Activated naive CD4-positive, alpha-beta T cell treated with anti-CD3 and anti-CD28 coated beads for 36 hours (primary cell): ENCODE measurements at places on chromosomes 3 and 15. TPM values are rescaled to one million over a fixed set of nuclear protein-coding genes. Genes with fewer than 3 reads are reported as not detected.

- DNase-seq, result no peak
Measured at GRCh38 chr3:39273119-39273518, 6.7 kb downstream of the CX3CR1 start.

GRCh38 chr3:126261037-126261436 lies 80.7 kb upstream of the ALDH1L1 start:
- peak; percentile 15 for DNase-seq

GRCh38 chr3:48470286-48470685 lies 23.7 kb downstream of the ATRIP start:
- no peak for DNase-seq

GRCh38 chr3:17456046-17456445 lies 286.4 kb downstream of the TBC1D5 start:
- DNase-seq, result no peak

GRCh38 chr3:119368298-119368697 lies 74.1 kb downstream of the ARHGAP31 start:
- no peak for DNase-seq

- DNase-seq, result no peak
Measured at GRCh38 chr3:56157693-56158362, 310.4 kb downstream of the ERC2 start.

GRCh38 chr3:26847680-26848079 lies 225.1 kb downstream of the LRRC3B start:
- DNase-seq, result no peak

DNA sequence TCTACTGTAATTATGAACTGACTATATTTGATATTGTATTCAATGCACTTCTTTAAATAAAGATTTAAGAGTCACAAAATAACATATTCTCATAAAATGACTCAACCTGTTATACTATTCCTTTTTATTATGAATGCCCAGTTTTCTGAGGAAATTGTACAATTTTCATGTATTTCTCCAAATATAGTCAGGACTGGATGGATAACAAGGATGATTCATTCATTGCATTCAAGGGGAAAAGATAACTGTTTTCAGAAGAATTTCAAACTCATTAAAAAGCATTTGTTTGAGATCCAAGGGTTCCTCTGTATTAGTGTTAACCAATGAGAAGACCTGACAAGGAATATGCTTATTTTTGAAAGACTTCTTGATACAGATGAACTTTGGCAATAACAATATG lies 163.7 kb downstream of the MEIS2 start:
- DNase-seq, result no peak

- DNase-seq, result no peak
Measured at GRCh38 chr15:98938105-98938417, 69.5 kb downstream of the PGPEP1L start.

DNA sequence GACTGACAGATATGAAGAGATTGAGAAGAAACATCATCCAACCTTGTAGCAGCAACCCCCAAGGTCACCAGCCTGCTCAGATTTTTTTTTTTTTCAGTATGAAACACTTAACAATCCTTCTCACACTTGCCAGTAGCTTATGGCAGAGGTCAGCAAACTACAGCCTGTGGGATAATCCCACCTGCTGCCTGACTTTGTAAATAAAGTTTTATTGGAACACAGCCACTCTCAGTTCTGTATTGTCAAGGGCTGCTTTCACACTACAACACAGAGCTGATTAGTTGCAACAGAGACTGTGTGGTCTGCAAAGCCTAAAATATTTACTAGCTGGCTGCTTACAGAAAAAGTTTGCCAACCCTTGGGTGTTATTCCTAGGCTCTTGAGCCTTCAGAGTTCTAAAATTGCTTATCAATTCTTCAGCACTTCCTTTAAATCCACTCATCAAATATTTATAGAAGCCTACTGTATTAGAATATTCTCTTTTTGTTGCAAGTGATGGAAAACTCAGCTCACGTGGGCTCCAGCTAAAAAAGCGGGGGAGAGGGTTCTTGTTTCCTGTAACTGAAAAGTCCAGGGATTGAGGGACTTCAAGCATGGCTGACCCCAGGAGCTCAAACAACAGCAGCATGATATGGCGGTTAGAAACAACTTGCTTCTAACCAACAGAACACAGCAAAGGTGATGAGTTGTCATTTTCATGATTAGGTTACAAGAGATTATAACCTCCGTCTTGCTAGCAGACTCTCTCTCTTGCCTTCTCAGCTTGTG lies 246.1 kb downstream of the SHQ1 start:
- no peak for DNase-seq

DNA sequence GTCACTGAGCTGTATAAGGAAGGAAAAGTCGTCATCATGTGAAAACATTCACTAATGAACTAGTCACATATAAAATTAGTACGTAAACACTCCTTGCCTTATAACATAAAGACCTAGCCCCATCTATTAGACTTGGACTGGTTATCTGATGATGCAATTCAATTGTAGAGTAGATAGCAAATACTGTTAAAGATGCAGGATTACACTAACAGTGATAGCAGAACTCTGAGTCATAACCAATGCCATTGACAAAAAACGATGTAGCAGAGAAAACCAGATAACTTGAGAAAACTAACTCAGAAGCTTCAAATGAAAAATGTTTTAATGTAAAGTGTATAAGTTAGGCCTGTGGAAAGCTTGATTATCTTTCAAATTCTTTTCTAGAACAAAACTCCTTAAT lies 132.2 kb downstream of the WDR72 start:
- no peak for DNase-seq

DNA sequence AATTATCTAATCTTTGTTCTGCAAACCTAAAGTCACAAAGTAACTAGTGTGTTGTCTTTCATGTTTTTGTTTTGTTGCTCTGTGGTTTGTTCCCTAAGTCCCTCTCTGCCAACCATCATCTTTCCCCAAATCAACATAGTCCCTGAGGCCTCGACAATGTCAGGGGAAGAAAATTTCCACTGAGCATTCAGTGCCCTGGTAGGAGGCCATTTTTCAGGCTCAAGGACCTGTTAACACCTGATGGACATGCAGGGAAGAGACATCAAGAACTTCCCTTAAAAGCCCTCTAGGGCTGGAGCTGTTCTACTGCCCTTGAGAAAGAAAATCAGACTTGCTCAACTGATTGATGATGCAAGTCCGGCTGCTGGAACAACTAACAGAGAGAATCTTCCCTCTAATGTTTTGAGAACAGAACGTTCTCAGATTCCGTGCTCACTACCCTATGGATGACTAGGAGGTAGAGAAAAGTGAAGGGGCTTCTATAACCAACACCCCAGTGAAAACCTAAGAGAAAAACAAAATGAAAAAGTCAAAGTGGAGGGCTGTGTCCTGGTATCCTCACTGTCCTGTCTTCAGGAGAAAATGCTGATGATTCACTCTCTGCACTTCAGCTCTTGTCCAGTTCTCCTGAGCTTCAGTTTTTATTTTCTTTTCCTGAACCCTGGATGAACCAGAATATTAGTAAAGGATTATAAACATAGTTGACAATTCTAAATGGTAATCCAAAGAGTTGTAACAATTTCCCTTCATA lies 373.1 kb downstream of the FOXP1 start:
- DNase-seq, result no peak

IL17RD gene
- total RNA-seq, result not detected

DNA sequence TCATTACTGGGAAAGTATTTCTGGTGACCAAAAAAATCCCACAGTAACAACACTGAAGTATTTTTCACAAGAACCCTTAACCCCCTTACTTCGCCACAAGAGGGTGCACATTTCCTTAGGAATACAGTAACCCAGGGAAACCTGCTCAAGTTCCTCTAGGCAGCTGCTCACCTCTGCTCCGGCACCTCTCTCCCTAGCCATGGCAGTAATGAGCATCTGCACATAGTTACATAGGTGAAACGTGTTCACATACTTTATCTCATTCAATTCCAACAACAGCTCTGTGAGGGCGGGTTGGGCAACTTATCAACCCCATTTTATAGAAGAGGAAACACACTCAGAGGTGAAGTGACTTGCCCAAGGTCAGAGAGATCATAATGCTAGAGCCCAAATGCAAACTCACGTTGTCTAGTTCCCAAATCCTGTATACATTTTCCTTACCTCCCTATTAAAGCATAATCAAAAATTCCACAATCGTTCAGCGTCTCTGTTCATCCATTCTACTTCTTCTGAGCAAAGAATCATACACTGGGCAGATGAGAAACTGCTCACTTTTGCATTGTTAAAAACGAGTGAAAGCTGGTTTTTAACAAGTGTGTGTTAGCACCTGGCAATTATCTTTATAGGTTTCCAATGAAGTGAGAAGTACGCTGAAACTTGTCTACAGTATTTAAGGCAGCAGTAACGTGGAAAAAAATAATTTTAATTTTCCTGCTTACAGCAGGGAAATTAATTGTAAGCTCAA lies 90.7 kb downstream of the IGF2BP2 start:
- DNase-seq, result peak; percentile 50

- DNase-seq, result no peak
Measured at GRCh38 chr3:157508461-157508860, 5.2 kb upstream of the VEPH1 start.

- DNase-seq, result no peak
Measured at GRCh38 chr15:93716615-93717231, 514.6 kb upstream of the MCTP2 start.

- no peak for DNase-seq
Measured at GRCh38 chr3:2476996-2477395, 378.3 kb downstream of the CNTN4 start.

WDR93 gene
- not detected for total RNA-seq

DNA sequence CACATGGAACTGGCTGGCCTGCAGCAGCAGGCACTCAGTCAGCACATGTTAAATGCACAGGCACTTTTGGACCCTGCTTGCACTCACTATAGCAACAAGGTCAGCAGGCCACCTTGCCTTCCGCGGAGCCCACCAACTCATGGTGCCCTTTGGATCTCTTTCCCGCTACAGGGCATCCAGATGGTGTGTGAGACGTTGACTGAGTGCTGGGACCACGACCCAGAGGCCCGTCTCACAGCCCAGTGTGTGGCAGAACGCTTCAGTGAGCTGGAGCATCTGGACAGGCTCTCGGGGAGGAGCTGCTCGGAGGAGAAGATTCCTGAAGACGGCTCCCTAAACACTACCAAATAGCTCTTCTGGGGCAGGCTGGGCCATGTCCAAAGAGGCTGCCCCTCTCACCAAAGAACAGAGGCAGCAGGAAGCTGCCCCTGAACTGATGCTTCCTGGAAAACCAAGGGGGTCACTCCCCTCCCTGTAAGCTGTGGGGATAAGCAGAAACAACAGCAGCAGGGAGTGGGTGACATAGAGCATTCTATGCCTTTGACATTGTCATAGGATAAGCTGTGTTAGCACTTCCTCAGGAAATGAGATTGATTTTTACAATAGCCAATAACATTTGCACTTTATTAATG lies 85.0 kb downstream of the TGFBR2 start:
- no peak for DNase-seq

DNA sequence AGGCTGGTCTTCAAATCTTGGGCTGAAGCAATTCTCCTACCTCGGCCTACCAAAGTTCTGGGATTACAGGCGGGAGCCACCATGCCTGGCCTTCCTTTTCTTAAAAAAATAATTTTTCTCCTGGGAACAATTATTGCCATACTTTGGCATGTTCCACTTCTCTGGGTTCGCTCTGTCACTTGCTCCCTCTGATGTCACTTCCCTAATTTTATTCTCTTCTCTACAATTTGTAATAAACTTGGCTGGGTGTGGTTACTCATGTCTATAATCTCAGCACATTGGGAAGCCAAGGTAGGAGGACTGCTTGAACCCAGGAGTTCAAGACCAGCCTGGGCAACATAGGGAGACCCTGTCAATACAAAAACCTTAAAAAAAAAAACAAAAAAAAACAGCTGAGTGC lies 6.1 kb upstream of the IMPDH2 start:
- DNase-seq, result no peak

TNNC1 gene
- 7.6 TPM for total RNA-seq

PODXL2 gene
- 1.1 TPM for total RNA-seq

CRYGS gene
- total RNA-seq, result 1.8 TPM

CPA3 gene
- total RNA-seq, result not detected

GRCh38 chr3:195802261-195802701 lies 9.4 kb downstream of the MUC4 start:
- DNase-seq, result peak; percentile 67

- DNase-seq, result no peak
Measured at GRCh38 chr3:17823816-17824215, 81.4 kb upstream of the TBC1D5 start.

PLA2G4D gene
- not detected for total RNA-seq

C2CD4A gene
- total RNA-seq, result 0.14 TPM

LOXL1 gene
- total RNA-seq, result 0.25 TPM

GTF2A2 gene
- 146 TPM for total RNA-seq
